Cortex of kidney (tissue), 1 donor: ENCODE measurements at places on chromosomes 6 and 20.

GRCh38 chr6:158849899-158850806, 31.0 kb upstream of the EZR start:
- DNase-seq: no peak

DNA sequence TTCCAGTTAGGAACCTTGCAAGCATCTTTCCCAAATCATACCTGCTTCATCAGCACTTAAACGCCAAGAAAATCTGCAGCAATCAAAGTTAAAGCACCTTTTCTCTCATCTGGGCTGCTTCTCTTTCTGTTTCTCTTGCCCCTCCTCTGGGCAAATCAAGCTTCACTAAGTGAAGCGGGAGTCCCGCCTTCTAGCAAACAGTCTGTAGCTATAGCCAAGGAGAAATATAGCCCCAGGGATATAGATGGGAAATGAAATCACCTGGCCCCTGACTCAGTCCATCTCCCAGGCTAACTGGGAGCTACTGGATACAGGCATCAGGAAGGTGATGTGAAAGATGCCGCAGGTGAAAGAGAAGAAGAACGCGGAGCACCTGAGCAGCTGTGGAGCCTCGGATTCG, 481.9 kb downstream of the C6orf118 start:
- no peak for DNase-seq

- DNase-seq: no peak
Observed at GRCh38 chr20:35398660-35399144, 13.1 kb downstream of the UQCC1 start.

DNA sequence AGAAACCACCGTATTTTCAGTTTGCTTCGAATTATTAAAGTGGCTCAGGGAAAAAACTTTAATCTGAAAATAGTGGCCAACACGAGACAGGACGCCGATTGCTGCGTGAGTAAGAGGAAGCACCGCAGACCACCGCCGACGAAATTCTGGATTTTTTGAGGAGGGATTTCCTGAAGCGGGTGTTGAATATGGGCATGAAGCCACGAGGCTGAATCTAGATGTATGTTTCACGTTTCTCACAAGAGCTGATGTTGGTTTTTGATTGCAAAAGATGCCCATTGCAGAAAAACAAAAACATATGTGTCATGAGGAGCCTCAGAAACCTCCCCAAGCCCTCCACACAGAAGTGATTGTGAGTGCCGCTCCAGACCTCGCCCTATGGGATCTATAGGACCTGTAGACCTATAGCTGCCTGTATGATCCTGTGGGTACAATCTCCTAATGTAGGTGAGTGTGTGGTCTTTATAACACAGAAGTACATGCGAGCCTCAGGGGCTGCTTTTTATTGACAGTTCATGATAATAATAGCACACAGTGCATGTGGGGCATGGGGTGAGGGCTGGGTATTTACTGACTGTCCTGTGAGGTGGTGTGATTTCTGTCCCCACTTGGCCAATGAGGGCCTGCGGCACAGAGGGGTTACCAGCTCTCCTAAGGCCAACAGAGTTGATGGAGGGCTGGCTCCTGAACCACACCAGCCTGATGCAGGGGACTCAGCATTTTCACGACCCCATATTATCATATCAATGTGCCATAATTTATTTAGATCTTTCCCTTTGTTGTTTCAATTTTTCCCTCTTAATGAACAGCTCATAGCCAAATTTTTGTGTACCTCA, 243.9 kb downstream of the DLL1 start:
- DNase-seq: no peak

GRCh38 chr6:109019911-109020310, 74.7 kb downstream of the SESN1 start:
- DNase-seq: no peak

- DNase-seq: no peak
Observed at GRCh38 chr6:35044145-35044745, 96.9 kb downstream of the TCP11 start.

GRCh38 chr20:37355252-37356180, 9.6 kb downstream of the SRC start:
- DNase-seq: no peak

- no peak for DNase-seq
Observed at GRCh38 chr6:14270925-14271788, 153.6 kb downstream of the CD83 start.
